ENCODE measurements at places on chromosomes 5 and 9.

GRCh38 chr9:93612796-93613154 lies 36.4 kb downstream of the PHF2 start:
- no peak for DNase-seq

- no peak for DNase-seq
Observed at GRCh38 chr5:72522607-72523006, 15.4 kb upstream of the ZNF366 start.

DNA sequence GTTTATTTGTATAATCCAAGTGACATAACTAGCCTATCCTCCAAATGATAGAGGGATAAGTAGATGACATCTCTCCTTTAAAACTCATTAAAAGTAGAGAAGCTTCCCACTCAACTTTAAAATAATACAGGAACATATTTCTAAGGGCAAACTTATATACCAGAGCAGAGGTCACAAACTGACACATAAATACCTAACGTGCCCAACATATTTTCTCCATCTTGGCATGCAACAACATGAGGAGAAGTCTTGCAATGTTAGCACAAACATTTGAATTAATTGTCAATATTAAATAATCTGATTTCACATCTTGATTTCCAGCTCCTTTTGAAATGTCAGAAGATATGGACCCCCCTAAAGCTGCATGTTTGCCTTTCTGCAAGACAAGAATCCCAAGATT lies 335.0 kb downstream of the DEPDC1B start:
- no peak for DNase-seq

- DNase-seq, result no peak
Observed at GRCh38 chr9:135103001-135103446, 15.6 kb downstream of the OLFM1 start.

GRCh38 chr5:147400126-147400809 lies 109.6 kb downstream of the DPYSL3 start:
- DNase-seq, result no peak

GRCh38 chr5:102532123-102532522 lies 33.3 kb upstream of the SLCO6A1 start:
- no peak for DNase-seq

- DNase-seq, result no peak
Observed at GRCh38 chr9:132167192-132167591, 5.3 kb downstream of the NTNG2 start.

- no peak for DNase-seq
Observed at GRCh38 chr5:64869419-64869818, 100.7 kb downstream of the CWC27 start.

GRCh38 chr9:7936163-7936562 lies 136.6 kb upstream of the DMAC1 start:
- no peak for DNase-seq

- DNase-seq, result no peak
Observed at GRCh38 chr9:114500697-114501292, 4.5 kb downstream of the WHRN start.

GRCh38 chr5:123138774-123139173 lies 49.7 kb downstream of the PRDM6 start:
- no peak for DNase-seq

DNA sequence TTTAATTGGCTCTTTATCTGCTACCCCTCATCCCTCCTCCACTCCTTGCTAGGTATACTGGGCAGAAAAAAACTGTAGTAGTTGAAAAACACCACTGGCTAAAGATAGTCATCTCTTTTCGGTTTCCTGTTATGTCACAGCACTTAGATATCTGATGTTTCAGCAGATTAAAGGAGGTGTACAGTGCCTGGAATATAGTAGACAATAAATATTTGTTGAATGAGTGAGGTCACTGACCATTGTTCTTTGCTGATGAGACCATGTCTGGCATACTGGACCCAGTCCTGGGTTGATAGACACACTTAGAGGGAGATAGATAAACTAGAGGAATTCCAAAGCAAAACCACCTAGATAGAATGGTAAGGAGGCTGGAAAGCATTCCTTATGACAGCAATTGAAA lies 3.2 kb downstream of the GRPEL2 start:
- DNase-seq, result no peak

- no peak for DNase-seq
Observed at GRCh38 chr9:124352616-124353015, 62.6 kb downstream of the PSMB7 start.

DNA sequence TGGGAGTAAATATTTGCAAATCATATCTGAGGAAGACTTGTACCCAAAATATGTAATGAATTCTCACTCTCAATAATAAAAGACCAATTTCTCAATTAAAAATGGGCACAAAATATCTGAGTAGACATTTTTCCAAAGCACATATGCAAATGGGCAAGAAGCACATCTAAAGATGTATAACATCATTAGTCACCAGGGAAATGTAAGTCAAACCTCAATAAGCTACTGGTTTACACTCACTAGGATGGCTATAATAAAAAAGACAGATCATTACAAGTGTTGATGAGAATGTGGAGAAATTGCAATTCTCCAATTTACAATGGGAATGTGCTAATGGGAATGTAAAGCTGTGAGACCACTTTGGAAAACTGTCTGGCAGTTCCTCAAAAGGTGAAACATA lies 13.9 kb downstream of the PCSK5 start:
- DNase-seq, result no peak

GRCh38 chr5:125813221-125813974 lies 609.8 kb upstream of the GRAMD2B start:
- no peak for DNase-seq

Data from stimulated activated CD8-positive, alpha-beta memory T cell treated with anti-CD3 and anti-CD28 coated beads, Interleukin-4, amount 100 ng/mL, for 1 hour (primary cell).